Activated T-cell treated with anti-CD3 and anti-CD28 coated beads for 4 hours (primary cell): ENCODE measurements at places on chromosomes 2 and 18.

- no peak for DNase-seq
Measured at GRCh38 chr18:79428287-79428686, 32.6 kb downstream of the NFATC1 start.

GRCh38 chr18:13621886-13622619, 104.3 kb downstream of the FAM210A start:
- DNase-seq = no peak

DNA sequence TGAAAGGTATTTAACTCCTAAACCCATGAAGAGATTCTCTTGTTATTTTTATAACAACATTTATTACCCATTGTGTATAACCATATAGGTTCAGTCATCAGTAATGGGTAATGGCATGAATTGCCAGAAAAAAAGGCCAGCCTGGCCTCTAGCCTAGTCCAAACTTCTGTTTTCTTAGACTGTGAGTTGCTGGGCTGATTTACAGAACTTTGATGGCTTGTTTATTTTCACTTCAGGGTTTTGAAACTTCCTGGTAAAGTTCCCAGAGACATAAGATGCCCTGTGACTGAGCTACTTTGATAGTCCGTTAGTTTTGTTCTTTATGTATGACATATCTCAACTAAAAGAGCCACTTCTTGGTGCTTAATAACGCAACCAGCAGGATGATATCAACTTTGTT, 164.8 kb downstream of the METTL4 start:
- DNase-seq = no peak

DNA sequence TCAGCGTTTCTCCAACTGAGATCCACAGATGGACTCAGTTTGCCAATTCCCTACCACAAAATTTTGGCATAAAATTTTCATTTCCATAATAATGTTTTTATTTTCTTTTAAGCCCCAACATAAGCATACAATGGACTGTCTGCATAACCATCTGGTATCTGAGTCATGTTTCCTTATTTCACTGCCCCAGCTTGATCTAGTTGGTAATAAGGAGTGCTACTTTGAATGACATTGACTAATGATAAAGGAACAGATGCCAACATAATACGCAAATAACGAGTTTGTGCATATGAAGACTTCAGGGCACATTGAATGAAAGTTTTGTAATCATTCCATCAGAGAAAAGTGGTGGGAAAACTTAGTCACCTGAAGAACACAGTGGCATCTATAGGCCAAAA, 8.8 kb upstream of the MBD2 start:
- no peak for DNase-seq

DNA sequence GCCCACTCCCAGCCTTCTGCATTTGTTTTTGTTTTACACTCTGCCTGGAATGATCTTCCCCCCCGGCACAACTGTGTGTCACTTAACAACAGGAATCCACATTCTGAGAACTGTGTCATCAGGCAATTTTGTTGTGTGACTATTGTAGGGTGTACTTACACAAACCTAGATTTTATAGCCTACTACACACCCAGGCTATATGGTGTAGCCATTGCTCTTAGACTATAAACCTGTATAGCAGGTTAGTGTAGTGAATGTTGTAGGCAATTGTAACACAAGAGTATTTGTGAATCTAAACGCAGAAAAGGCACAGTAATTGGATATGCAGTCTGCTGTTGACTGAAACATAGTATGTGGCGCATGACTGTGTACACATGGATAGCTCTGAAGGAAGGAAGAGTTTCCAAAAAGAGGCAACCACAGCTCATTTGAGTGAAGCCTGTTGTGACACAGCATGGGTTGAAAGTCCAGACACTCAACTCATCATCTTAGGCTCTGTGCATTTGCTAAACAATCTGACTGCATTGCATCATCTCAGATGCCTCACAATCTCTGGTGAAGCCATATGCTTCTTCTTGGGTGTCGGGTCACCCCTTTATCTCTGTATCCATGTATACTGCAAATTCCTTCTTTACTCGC, 506.6 kb upstream of the SPHKAP start:
- no peak for DNase-seq

GRCh38 chr2:220628252-220628651, 943.9 kb downstream of the EPHA4 start:
- DNase-seq = no peak

GRCh38 chr2:174611854-174612253, 14.2 kb upstream of the WIPF1 start:
- no peak for DNase-seq

DNA sequence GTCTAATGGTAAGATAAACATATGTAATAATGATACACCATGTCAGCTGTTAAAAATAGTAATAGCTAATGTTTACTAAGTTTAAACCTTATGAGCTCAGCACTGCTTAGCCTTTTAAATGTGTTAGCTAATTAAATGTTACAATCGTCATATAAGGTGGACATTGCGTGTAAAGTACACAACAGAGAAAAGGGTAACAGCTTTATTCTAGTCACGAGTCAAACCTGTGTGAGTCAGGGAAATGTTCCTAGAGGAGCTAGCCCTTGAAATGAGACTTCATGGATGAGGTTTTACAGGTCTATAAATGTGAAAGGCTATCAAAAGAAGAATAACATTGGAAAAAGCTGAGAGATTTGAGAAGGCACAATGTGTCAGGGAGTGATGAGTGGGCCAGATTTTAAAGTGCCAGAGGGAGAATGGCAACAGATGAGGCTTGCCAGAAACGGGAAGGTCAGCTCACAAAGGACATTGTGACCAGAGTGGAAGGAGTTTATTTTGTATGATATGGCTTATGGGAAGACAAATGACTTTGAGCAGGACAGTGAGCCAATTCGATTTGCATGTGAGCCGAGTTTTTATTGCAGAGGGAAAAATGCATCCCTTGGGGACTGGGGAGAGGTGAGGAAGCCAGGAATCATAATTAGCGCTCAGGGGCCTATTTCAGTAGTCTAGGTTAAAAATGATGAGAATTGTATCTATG, 276.3 kb downstream of the CTNNA2 start:
- DNase-seq = no peak

GRCh38 chr2:118860506-118860905, 13.1 kb upstream of the EN1 start:
- DNase-seq = no peak

GRCh38 chr2:223815186-223815883, 22.0 kb downstream of the AP1S3 start:
- DNase-seq = no peak

DNA sequence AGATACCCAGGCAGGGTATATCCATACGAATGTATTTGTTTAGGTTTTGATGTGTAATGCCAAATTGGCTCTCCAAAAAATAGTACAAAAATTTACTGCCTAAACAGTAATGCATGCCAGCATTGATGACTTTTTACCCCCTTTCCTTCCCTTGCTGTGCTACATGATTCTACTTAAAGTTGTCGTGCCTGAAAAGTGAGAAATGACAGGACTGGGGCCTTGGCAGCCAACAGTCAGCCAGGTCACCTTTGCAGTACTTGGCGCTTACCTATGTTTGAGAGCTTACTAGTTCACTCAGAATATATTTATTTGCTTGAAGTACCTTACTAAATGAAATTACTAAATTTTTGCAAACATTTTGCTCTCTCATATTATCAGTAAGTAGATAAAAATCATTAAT, 1329.1 kb downstream of the DPP10 start:
- no peak for DNase-seq

DNA sequence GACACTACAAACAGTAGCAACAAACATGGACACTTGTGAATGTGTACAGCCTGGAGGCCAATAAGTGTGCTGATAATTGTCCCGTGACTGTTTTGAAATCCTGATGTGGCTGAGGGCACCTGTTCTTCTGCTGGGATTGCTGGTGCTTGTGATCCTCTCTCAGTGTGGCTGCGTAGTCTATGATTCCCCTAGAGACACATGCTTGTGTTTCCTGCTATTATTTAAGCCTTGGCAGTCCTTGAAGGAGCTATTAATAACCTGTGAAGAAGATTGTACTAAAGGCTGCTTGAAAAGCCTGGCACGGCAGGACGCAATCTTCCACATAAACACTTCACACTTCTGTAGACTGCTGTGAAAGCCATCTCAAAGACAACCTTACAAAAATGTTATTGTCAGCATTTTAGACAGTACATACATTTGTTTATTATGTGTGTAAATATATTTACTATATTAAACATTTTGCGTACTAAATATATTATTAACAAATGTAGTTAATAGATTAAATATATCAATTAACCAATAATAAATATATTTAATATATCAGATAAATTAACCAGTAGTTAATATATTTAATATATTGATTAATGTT, 71.4 kb downstream of the GALR1 start:
- no peak for DNase-seq

GRCh38 chr2:113755835-113756354, 547 bp downstream of the SLC35F5 start:
- DNase-seq = peak; percentile 11

- no peak for DNase-seq
Measured at GRCh38 chr2:56811401-56811800, 627.6 kb downstream of the CCDC85A start.

DNA sequence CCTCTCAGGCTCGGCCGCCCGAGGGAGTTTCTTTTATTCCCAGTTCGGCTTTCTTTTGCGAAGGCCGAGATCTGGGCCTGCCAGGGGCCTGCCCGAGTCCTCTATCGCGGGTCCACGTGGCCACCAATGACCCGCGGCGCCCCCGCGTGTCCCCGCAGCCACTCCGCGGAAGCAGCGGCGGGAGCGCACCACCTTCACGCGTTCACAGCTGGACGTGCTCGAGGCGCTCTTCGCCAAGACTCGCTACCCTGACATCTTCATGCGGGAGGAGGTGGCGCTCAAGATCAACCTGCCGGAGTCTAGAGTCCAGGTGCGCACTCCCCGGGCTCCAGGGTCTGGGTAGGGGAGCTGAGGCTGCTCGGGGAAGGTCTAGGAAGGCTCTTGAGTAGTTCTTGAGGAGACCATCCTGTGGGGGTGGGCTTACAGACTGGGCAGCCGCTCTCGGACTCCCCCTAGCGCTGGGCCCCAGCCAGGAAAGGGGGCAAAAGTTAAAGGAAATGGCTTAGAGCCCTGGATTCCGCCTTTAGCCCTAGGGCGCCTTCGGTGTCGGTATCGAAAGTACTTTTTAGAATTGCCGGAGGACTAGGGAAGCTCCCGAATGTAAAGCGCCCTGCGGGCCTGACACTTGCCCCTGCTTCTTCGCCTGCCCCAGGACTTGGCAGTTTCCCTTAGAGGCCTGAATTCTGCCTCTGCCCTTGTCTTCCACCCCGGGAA, 3.4 kb downstream of the OTX1 start:
- no peak for DNase-seq

GRCh38 chr2:12347066-12347493, 369.7 kb upstream of the TRIB2 start:
- no peak for DNase-seq

- DNase-seq = no peak
Measured at GRCh38 chr18:59839931-59840685, 59.7 kb upstream of the PMAIP1 start.

GRCh38 chr2:30625701-30626100, 178.7 kb downstream of the LCLAT1 start:
- no peak for DNase-seq

DNA sequence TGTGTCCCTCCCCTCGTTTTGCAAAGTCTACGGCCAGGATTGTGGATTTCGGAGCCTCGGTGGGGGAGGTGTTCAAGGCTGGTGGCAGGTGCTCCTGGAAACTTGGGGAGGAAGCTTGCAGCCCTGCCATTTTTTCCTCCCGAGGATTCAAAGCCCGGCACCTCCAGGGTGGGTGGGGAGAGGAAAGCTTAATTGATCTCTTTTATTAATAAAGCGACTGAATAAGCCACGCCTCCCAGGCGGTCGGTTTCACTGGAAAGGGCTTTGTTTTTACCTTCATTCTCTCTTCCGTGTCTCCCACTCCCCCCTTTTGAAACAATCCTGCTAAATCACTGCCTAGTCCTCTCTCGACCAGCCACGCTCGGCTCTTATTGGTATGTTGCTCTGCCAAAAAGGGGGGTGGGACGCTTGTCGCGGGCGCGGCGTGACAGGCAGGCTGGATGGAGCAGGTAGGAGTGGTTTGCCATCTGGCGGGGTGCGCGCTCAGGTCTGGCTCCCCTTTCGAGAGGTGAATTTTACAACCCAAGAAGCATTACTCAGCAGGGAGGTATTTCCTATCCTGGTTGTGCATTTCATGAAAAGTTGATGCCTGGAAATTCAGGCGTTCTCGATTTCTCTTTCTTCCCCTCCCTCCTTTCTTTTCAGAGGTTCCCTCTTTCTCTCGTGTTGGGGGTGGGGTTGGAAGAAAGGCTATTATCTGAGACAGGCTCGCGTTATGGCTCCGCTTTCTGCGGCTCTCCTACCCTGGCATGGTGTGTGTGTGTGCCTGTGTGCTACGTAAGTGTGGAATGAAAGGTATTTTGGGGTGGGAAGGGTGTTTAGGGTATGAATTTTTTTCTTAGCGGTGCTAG, 1.4 kb downstream of the NEDD4L start:
- peak; percentile 23 for DNase-seq

DNA sequence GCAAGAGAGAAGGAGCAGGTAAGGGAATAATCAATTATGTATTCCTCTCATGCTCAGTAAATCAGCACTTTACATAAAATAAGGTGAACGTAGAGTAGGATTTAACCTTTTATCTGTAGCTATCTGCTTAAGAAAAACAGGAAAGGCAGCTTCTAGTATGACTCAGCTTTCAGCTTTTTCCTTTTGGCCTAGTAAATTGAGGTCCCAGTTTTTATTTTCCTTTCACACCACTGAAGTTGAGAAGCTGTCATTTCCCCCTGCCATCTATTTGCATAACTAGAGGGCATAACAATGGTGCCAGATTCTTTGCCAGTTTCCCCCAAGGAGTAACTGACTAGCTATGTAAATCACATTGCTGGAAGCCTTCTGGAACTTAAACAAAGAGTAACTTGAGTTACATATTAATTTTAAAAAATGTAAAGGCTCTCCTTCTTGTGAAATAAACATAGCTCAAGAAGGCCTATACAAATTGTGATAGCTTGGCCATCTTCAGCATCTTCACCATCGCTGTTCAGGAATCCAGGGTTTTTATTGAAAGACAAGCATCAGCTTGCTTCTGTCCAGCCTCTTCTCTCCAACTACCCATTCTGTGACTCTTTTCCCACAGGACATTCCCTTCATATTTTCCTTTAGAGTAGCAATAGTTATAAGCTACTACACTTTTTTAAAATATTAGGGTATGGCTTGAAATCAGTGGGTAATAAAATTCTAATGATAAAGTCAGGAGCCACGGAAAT, 97.0 kb downstream of the KYNU start:
- DNase-seq = no peak

- no peak for DNase-seq
Measured at GRCh38 chr18:70464343-70465114, 175.7 kb downstream of the SOCS6 start.

DNA sequence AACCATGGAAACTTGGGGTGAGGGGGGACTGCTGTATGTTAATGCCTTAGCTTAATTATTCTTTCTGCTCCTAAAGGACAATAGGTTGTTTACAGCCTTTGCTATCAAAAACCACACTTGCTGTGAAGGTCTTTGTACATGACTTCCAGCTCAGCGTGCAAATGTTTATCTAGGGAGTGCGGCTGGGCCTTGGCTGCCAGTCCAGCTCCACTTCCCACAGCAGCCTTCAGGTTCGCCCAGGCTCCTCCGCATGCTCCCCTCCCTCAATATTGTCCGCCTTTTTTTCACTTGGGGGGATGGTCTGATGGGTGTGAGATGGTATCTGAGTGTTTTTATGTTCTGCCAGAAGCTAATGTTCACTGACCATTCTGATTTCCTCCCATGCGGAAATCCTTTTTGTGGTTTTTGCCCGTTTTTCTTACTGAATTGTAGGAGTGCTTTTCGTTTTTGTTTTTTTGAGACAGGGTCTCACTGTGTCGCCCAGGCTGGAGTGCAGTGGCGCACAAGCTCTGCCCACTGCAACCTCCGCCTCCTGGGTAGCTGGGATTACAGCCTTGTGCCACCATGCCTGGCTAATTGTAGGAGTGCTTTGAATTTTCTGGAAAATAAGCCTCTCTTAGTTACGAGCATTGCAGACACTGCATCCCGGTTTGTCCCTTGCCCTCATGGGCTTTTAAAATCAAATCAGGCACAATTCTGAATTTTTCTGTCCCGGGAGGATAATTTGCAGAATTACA, 28.8 kb downstream of the SH3BP4 start:
- no peak for DNase-seq
